ENCODE measurements at places on chromosomes 2 and 18. TPM values are rescaled to one million over a fixed set of nuclear protein-coding genes. Genes with fewer than 3 reads are reported as not detected.

SLC39A6 gene
- 62.1 TPM for total RNA-seq

DSG1 gene
- not detected for total RNA-seq

FEV gene
- total RNA-seq: not detected

CFAP65 gene
- 0.11 TPM for total RNA-seq
